ENCODE measurements at places on chromosomes 3 and 15.

DNA sequence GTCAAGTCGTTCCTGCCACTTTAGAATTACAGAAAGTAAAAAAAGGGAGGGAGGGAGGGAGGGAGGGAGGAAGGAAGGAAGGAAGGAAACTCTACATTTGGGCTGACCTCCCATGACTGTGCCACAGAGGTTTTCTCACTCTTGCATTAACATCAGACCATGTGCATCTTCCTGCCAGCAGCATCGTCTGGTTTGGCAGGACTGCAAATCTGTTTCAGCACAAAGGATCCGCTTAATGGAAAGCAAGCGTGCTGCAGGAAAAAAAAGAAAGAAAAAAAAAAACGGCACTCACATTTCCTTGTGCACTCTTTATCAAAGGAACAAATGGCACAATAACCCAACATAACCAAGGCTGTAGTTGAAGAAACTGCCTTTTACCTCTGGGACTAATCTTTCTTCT is 148.8 kb upstream of the HES1 start:
- no peak for DNase-seq

- DNase-seq, result peak; percentile 48
These were observed 127.0 kb upstream of the ICE2 start for GRCh38 chr15:60605879-60606307.

DNA sequence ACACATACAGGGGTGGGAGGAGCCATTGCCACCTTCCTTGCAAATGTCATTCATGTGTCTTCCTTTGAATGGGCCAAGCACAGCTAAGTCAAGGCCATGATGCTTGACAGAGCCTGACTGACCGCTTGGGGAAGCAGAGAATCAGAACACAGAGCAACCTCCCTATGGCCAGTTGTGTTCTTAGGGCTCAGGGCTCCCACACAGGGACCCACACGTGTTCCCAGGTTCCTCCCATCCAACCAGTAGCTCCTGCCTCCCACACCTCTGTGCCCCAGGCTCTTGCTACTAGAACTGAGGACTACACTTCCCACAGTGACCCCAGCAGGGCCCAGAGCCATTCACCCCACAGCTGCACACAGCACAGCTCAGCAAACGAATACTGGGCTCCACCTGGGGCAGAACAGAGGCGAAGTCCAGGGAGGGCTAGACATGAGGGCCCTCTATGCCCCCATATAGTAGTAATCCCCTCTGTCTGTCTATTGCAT is 42.9 kb downstream of the KLF15 start:
- DNase-seq, result no peak

DNA sequence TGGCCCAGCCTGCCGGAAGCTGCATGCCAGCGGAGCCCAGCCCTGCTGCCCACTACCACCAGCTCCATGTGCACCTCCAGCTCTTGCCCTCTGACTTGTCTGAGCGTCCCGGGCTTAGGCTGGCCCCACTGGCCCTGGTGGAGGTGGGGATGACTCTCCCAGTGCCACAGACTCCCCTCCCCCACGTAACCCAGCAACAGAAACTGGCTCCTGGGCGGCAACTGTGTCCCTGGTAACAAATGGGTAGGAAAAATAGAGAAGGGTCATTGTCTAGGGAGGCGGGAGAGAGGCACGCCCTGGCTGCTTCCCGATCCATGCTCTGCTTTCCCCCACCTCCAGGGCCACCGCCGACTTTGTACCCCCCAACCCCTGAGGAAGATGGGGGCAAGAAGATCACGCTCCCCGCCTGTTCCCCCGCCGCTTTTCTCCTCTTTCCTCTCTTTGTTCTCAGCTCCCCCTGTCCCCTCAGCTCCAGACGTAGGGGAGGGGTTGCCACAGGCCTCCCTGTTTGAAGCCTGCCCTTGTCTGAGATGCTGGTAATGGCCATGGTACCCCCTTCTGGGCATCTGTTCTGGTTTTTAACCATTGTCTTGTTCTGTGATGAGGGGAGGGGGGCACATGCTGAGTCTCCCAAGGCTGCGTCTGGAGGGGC is 10.8 kb upstream of the SEMA3B start:
- no peak for DNase-seq

GRCh38 chr3:44554626-44555592 is at the start of gene ZKSCAN7:
ZKSCAN7 (plus strand) TSS chr3:44555193; CDS start chr3:44557048, 1,855 bp downstream.
- no peak for DNase-seq

DNA sequence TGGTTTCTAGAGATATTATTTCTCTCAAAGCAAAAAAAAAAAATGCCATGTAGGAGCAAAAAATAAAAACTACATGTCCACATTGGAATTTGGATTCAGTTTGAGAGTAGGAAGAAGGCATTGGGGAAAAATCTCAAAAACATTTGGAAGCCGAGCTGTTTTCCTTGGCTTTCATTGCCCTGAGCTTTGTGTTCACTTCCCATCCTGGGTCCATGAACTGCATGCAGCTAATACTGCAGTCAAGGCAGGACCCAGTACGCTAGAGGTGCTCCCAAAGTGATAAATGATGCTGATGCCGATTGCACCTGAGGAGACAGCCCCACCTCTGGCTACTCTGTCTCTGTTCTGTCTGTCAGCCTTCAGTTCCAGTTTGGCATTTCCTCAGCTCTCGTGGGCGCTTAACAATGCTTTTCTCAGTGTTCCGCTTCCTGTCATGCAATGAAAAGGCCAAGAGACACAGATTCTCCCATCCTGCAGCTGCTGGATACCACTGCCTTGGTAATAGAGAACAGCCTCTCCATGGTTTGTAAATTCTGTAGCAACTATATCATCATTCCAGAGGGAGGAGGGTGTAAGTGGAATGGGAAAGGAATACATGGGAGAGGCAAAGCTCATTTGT is 181.8 kb downstream of the RYR3 start:
- no peak for DNase-seq

DNA sequence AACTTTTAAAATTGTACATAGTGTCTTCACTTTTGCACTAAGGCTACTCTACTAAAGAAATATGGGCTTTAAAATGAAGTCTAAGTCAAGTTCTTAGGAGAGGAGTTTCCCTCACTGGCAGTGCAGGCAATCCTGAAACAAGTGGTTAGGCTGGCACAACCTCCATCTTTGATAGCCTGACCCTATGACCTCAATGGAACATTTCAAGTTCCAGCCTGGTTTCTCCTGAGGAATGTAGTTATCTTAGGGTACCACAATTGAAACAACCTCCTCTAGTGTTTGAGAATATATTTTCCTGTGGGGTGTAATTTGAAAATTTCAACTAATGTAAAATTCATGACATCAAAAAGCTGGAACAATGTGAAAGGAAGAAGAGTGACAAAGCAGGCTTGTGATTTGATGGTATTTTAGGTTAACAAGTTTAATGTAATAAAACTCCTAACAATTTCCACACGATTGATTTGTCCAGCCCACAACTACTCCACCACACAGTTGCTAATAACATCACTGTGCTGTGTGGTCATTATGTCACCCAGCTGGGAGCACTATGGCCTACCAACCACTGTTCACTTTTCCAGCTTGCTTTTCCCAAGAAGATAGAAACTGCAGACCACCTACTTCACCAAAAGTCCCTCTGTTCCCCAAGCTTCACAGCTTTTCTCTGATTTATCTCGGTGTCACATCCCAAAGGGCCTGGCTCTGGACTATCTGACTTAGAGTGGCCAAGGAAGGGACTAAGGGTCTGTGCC is 1.8 kb downstream of the WWTR1 start:
- DNase-seq, result no peak
